ENCODE measurements at places on chromosomes 2 and 18. TPM values are rescaled to one million over a fixed set of nuclear protein-coding genes. Genes with fewer than 3 reads are reported as not detected.

The ANKRD62 gene
- not detected for total RNA-seq

The AMER3 gene
- 1.1 TPM for total RNA-seq

The BUB1 gene
- total RNA-seq = 4.7 TPM

The BCL11A gene
- total RNA-seq = 58.6 TPM

The GPATCH11 gene
- total RNA-seq = 5.5 TPM

The XDH gene
- total RNA-seq = 90.2 TPM

The PSMA8 gene
- total RNA-seq = not detected

The POTEC gene
- total RNA-seq = not detected

The CFAP210 gene
- total RNA-seq = not detected

The SLC4A3 gene
- 8.1 TPM for total RNA-seq

The LRP1B gene
- 3.3 TPM for total RNA-seq

The UGT1A6 gene
- 46.0 TPM for total RNA-seq

The FAM110C gene
- total RNA-seq = 5.0 TPM

The NMUR1 gene
- total RNA-seq = 0.53 TPM

DNA sequence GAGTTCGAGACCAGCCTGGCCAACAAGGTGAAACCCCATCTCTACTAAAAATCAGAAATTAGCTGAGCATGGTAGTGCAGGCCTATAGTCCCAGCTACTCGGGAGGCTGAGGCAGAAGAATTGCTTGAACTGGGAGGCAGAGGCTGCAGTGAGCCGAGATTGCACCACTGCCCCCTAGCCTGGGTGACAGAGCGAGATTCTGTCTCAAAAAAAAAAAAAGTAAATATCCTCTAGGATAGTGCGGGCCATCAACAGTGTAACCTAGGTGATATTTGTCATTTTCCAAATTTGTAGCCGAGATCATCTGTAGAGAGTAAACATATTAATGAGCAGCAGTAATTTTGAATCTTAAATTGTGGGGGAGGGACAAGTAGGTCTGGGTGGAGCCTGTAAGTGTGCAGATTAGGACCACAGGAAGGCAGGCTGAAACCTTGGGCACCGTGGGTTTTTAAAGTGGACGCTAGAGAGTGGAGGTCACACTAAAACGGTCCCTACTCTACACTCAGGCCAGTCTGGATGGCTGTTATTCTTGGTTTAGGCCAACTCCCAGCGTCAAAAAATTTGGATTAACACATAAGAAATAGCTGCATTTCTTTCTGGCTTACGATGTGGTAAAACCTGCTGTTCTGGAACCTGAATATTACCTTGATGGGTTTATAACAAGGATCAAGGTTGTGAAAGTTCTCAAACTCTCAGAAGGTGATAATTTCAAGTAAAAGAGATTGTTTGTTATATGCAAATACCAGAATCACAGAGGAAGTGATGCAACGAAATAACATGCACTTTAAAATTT is 22.7 kb upstream of the TET3 start:
- DNase-seq = no peak

GRCh38 chr2:47271054-47272000 is 116.2 kb upstream of the STPG4 start:
- DNase-seq = no peak

DNA sequence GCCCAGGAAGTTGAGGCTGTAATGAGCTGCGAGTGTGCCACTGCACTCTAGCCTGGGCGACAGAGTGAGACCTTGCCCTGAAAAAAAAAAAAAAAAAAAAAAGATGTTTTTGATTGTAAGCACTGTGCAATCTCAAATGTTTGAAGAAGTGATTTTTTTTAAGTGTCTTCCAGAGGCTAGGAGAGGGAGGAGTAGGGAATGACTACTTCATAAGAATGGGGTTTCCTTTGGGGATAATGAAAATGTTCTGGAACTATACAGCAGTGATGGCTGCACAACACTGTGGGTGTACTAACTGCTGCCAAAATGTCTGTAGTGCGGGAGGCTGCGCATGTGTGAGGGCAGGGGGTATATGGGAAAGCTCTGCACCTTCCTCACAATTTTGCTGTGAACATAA is 83.7 kb downstream of the MCFD2 start:
- DNase-seq = no peak

- DNase-seq = no peak
These were observed 587.6 kb downstream of the DSC3 start for GRCh38 chr18:30454920-30455319.

- peak; percentile 35 for DNase-seq
These were observed 313.2 kb upstream of the HS6ST1 start for GRCh38 chr2:128631698-128632500.

DNA sequence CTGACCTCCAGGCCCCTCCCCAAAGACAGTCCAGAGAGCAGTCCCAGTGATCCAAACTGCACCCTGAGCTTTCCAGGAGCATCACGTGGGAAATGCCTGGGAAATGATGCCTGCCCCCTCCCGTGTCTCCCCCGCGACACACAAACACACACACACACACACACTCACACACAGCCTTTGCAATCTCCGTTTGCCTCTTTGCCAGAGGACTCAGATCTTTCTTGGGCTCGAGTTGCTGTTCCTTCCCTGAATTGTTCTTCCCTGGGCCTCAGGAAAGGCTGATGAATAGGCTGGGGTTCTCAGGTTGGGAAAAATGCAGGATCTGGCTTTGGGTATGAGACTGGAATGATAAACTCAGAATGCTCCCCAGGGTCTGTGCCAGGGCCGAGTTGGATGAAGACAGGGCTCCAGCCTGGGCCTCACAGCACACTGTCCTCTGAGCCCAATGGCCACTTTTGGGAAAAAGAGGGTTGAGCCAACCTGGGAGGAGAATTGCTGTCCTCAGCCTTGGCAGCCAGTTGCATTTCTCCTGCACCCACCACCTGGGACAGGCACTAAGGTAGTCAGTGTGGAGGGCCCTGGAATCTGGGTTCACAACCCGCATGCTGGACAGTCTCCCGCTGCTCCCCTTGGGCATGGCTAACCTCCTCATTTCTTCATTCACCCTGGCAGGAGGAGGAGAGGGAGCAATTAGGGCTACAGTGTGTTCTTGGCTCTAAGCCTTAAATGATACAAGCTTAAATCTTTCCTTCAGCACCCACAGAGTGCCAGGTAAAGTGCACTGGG is 43.9 kb upstream of the ATP6V1B1 start:
- DNase-seq = no peak

- DNase-seq = no peak
These were observed 316 bp downstream of the FKBP7 start for GRCh38 chr2:178478130-178478438.

DNA sequence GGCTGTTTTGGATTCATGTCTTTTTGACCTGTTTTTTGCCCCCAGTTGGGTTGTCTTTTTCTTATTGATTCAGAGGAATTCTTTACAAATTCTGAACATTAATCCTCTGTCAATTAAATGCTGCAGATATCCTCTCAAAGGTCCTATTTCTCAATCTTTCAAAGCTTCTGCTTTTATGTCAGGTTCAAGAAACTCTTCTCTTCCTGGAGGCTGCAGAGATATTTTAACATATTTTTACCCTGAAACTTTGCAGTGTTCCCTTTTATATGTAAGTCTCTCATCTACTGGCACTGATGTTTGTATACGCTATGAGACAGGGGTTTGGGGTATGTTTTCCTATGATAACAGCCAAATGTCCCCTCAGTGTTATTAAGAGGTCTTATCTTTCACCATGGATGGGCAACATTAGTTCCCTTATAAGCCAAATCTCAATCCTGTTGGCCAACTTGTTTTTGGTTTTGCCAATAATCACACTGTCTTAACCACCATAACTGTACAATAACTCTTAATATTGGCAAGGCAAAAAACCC is 159.3 kb downstream of the HDAC4 start:
- no peak for DNase-seq

- no peak for DNase-seq
These were observed 628 bp downstream of the PPP1R7 start for GRCh38 chr2:241150660-241151530.

GRCh38 chr18:57927511-57927910 is 116.5 kb upstream of the NEDD4L start:
- DNase-seq = no peak

DNA sequence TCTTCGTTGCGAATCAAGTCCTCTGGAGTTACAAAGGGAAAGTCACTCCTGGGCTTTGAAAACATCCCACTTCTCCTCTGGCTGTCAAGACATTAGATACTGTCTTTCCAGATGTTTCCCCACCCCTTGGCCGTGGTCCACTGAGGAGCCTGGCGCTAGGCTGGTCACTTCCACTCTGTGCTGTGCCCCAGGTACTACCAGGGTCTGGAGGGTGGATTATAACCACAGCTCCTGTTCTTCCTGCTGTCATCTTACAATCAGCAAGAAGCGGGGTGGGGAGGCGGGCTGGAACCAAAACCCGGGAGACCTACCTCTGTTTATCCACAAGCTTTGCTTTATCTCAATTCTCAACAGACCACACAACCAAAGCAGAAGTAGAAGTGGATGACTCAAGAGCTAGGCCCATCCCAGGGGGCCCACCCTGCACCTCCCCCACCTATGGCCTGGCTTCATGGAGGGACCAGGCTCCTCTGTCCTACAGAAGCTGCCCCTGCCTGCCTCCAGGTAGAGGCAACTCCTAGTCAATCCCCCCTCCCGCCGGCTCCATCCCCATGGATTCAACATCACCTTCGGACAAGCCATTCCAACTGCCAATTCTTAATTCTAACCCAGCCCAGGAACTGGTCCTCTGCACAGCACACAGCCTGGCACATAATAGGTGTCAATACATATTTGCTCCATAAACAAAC is 17.8 kb downstream of the SMAD7 start:
- DNase-seq = no peak

- DNase-seq = no peak
These were observed 15.7 kb downstream of the PROKR1 start for GRCh38 chr2:68659081-68659480.

DNA sequence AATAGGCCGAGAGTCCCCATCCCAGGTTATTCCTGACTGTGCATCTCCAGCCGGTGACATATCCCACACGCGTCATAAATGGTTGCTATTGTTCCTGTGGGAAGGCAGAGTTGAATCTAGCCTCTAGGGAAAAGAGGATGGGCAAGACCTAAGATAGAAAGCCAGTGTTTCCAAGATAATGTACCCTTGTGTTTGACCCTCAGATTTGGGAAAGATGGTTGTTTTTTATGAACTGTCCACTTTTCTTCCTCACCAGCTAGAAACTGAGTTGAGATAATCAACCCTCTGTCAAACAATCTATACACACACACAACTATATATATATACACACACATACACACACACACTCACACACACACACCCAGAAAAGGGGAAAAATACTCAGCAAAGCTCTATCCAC is 131.0 kb downstream of the PRKCE start:
- DNase-seq = no peak

- DNase-seq = no peak
These were observed 29.5 kb upstream of the ALMS1 start for GRCh38 chr2:73356097-73356496.

DNA sequence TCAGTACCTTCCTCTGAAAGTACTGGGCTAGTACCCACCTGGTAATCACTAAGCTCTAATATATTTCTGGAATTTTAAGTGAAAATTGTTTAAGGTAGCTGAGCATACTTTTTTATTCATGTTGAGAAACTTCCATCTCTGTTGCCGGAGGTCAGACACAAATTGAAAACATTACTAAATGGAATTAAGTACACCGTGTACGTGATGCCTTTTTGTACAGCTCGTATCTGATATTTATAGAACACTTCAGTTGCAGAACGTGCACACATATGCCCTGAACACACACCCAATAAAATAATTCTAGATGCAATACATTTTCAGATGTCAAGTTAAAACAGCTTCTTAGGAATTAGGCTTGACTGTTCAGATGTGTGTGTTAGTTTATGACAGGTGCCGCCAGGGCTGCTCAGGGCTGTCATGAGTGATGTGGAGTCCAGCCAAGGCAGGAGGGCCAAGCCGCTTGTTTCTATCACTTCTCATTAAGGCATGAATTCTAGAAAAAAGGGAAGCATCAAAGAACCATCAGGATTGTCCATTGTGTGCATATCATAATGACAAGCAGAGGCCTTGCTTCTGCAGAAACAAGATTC is 80.9 kb upstream of the FOSL2 start:
- no peak for DNase-seq

DNA sequence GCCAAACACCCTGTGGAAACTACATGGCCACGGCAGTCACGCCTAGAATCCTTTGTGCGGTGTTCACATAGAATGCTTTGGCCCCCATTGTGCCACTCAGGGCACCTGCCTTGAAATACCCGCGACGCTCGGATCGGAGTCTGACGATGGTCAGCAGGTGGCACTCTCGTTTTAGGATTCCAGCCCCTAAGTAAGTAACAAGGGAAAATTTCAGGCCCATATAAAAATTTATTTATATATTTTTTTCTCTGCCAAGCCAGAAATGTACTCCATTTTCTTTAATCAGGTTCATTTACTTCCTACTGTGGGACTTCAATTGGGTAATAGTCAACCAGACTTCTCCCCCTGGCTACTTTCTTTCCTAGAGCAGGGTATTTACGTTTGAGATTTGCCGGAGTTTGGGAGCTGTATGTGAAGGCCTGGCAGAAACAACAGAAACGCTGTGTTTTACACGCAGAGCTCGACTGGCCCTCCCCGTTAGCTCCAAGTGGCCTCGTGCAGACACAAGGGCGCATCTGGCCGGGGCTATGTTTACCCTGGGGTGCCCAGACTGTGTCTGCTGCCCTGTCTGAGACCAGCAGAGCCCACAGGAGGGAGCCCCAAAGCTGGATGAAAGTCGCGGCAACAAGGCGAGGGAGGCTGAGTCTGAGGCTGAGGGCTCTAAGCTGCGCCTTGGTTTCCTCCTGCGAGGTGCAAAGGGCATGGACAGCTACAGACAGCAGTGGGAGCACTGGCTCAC is 41.6 kb downstream of the LRRC30 start:
- no peak for DNase-seq

DNA sequence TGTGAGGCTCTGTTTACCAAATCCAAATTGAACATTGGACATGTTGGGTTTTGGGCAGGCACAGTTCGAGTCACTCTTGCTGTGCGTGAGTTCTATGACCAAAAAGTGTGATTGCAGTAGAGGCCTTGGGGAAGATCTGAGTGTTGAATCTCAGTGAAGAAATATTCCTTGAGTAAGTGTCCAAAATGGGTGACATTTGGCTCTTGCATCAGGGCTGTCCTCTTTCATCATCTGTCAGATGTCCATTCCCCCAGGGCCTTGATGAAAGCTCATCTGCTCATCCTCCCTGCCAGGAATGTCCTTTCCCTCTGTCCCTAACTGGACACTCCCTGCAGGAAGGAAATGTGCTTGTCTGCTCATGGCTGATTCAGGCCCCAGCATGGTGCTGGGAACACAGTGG is 6.4 kb upstream of the SFTPB start:
- no peak for DNase-seq
